ENCODE measurements at places on chromosomes 7 and 10.

GRCh38 chr10:131126321-131127137 lies 185.0 kb downstream of the TCERG1L start:
- DNase-seq = no peak

DNA sequence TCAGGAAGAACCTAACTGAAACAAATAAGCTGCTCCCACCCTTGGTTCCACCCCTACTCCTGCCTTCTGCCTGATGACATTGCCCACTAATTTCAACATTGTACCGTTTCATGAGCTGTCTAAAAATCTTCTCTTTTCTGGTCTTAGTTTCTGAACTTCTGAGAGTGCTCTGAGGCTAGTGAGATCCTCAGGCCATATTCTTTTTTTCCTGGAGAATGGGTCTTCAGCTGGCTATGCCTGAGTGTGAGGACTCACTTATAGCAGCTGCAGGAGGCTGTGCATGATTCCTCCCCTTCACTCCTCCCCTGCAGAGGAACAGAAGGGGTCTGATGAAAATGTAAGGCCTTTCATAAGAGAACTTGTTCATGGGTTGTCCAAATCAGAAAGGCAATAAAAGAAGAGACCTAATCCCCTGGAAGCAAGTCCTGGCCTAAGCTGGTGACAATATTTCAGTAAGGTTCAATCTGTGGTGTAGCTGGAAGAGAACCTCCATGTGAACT lies 11.1 kb downstream of the HOXA4 start:
- no peak for DNase-seq

DNA sequence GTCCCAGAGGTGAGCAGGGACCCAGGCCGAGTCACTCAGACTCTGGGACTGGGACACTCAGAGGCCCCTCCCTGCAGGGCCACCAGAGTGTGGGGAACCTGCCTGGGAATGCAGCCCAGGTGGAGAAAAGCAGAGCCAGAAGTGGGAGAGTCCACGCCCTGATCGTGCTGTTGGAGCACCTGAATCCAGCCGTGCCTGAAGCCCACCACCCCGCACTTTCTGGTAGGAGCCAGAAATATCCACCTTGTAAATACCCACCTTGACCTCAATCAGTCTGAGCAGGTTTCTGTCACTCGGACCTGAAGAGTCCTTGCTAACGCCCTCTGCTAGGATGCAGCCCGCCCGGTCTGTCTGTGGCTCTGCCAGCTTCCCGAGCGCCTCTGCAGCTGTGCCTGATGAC lies 86.7 kb downstream of the PDGFA start:
- DNase-seq = no peak

DNA sequence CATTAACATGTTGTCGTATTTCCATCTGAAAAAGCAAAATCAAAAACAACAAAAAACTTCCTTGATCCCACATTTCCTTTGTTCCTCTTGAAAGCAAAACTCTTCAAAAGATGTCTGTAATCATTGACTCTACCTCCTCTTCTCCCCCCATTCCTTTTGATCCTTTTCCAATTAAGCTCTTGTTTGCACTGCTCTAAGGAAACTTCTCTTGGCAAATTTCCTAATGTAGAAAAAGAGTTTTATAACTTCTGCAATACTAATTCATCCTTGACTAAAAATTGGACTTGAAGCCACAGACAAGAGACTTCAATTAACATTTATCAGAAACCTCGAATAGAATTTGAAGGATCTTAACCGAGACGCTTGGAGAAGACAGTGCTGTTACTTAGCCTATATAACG lies 317.1 kb upstream of the SEMA3C start:
- DNase-seq = no peak

DNA sequence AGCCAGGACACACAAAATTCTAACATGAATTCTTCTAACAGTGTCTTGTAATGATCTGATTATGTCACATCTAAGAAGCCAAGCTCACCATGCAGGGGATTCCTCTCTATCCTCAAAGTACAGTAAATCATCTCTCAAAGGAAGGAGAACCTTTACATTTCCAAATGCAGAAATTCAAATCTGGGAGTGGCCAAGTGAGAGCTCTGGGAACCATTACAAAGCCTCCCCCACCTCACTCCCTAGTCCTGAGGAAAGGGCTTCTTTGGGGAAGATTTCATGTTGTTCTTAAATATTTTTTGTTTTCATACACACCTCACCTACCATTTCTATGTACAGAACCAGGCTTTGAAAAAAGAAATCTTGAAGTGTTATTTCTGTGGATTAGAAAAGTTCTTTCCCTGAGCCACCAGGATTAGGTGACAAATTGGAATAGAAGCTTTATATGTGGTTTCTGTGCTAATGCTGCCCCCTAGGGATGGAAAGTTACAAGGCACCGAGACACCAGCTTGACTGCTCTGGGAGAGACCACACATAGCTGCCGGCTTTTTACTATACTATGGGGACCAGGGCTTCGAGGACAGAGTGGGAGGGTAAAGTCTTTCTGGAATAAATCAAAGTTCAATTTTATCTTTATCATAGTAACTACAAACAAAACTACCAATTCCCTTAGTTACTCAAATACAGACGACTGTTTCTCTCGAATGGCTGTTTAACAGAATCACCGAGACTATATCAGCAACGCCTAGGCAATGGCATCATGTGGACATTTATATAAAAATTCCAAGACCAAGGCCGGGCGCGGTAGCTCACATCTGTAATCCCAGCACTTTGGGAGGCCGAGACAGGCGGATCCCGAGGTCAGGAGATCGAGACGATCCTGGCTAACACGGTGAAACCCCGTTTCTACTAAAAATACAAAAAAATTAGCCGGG lies 116.1 kb downstream of the RNF216 start:
- peak; percentile 83 for DNase-seq

DNA sequence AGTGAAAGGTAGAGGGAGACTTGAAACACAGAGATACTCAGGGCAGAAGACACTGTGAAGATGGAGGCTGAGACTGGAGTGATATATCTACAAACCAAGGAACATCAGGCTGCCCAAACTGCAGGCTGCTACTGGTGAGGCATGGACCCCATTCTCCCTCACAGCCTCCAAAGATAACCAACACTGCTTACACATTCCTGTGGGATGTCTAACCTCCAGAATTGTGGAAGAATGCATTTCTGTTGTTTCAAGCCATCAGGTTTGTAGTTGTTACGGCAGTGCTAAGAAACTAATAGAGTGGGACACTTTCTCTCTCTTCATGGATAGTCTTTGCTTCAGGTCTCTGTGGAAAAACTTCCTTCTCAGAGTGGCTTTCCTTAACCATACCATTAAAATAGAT lies 182.6 kb upstream of the TMEM106B start:
- no peak for DNase-seq

GRCh38 chr10:42646214-42646613 lies 7.8 kb upstream of the ZNF33B start:
- DNase-seq = no peak

DNA sequence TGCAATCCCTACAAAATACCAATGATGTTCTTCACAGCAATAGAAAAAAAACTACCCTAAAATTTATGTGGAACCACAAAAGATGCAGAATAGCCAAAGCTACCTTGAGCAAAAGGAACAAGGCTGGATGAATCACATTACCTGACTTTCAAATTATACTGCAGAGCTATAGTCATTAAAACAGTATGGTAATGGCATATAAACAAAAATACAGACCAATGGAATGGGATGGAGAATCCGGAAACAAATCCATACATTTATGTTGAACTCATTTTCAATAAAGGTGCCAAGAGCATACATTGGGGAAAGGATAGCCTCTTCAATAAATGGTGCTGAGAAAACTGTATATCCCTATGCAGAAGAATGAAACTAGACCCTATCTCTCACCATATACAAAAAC lies 18.7 kb downstream of the GSDME start:
- DNase-seq = no peak

DNA sequence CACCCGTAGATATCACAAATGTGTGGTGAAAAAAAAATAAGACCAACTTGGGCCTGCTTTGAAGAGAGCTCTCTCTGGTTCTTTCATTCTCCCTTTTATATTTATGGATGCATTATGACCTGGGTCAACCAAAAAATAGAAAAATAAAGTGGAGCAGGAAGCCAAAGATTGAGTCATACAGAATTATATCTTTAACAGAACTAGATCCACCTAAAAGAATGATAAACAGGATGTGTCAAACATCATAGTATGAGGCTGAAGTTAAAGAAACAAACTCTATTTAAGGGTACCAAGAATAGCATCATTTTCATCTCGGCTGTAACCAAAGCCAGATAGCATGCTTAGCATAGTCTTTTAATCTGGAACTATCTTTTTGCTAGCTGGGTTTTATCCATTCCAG lies 28.8 kb upstream of the NMT2 start:
- DNase-seq = no peak

- DNase-seq = no peak
Observed at GRCh38 chr10:47053081-47053798, 142.0 kb downstream of the PTPN20 start.

DNA sequence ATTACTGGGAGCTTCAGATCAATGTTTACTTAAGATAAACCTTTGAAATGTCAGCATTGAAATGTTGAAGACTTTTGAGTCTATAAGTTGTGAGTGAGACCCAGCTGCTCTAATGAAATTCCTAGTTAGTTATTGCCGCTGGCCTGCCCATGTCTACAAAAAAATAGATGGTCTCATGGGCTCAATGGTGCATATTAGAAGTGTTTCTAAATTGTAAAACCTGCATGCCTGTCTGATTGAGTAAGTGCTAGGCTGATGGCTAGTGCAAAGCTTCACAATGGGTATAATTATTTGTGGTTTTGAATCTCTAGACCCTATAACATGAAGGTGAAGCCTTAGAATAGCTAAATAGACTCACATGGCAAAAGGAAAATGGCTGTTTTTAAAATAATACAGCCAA lies 234.5 kb downstream of the SORCS3 start:
- no peak for DNase-seq

- peak; percentile 96 for DNase-seq
Observed at GRCh38 chr10:110918643-110919348, at the start of gene BBIP1. Gene BBIP1, minus strand, starts transcription at chr10:110919180. Its CDS starts 1,023 bp downstream, at chr10:110918157.

DNA sequence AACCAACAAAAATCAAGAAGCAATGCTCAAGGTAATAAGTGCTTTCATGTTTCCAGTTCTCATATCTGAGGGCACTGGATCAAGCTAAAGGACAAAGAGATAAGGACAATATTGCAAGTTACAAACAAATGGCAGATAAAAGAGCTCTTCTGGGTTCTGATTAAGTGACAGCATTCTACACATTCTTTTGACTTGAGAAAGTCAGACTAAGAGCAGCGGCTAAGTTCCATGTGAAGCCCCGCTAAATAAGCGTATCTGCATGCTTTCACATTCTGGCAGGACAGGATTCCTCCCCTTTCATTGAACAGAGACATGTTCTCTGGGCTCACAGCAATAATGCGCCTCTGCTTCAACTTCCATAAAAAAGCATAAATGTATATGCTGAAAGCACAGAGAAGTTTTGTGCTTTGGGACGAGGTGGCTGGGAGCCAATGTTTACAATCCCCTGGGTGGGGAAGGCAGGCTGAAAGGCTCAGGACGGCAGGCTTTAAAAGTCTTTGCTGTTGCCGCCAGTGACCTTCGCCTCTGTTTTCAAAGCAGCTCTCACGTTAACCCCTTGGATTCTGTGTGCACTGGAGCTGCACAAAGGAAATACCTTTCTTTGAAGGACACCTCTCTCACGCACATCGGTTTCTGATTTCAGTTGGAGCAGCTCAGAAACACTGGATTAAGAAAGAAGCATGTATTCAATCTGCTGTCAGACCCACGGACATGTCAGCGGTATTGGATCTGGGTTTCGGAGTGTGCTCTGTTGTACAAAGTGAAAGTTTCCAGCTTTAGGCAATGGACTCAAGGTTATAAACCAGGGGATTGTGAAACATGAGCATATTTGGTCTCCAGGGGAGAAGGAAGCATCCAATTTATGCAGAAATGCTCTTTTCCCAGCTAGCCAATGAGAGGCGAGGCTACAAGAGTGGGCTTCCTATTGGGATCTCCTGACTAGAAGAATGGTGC lies 105.4 kb upstream of the FAM133B start:
- no peak for DNase-seq

DNA sequence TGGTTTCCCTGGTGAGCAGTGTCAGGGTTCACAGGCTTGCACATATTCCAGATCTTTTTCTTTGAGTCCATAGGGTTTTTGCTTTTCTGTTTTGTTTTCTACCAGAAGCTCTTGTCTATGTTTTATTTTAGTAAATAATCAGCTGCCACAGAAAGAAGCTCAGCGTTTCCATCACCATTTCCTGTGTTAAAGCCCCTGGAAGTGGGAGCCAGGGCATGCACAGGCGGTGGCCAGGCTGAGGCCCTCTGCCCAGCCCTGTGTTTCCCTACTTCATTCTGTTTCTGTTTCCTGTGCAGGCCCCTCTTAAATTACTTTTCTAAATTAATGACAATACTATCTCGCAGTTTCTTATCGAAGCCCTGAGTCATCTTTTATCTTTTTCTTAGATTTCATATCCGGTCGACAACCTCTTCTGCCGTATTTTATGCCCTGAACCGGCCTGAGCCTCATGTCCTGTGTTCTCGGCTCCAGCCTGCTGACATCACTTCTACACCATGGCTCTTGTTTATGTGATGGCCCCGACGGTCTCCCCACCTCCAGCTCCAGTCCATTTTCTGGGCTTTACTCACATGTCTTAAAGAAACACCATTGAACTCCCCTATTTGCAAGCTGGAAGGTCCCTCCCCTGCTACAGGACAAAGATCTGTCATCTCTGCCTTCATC lies 442.2 kb downstream of the TCERG1L start:
- DNase-seq = no peak
